ENCODE measurements at places on chromosomes 7 and 10.
A peak's percentile ranks its signal among the peaks of the same experiment; 100 is the strongest.

GRCh38 chr7:98287486-98287959, 6.0 kb downstream of the BRI3 start:
- no peak for DNase-seq

GRCh38 chr7:129875745-129876411, 76.9 kb downstream of the UBE2H start:
- DNase-seq: no peak

- DNase-seq: no peak
Observed at GRCh38 chr7:51152706-51153200, 163.9 kb downstream of the COBL start.

DNA sequence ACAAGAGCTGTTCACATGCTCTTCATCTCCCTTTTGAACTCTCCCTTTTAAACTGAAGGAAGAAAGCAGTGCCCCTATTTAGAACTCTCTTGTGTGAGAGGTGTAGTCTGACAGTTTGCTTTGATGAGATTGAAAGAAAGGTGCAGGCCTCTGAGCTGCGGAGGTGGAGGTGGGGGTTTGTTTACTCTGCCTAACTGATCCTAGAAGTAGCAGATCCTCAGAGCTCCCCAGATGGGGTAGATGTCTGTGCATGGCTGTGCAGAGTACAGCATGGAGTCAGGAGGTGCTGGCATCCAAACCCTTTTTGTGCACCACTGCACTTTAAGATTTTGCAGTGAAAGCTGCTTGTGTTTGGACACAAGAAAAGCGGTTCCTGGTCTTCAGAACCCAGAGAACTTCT, 58.3 kb downstream of the MINDY4 start:
- DNase-seq: no peak

DNA sequence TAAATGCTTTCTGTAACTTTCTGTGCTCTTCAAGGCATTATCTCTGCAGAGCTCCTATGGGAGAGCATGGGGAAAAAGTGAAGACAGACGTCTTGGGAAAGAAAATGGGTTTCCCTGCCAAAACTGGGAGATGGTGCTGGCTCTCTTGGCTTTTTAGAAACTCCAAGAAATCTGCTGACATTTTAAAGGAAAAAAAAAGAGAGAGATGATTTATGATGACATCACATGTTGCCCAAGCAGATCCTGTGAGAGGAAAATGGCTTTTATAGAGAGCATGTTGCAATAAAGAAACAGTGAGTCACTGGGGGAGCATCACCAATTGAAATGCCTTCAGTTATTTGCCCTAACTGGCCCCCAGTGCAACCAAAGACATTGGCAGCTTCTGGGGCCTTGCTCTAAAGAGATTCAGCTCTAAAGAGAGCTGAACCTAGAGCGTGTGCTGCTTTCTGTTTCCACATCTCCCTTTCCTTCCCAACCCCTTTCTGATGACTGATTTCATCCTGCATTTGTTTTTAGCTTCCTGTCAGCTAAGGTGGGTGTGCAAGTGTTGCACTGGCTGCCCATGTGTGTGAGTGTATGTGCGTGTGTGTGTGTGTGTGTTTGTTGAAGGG, 37.7 kb downstream of the LRMDA start:
- DNase-seq: no peak

- DNase-seq: no peak
Observed at GRCh38 chr10:49549640-49550346, 10.9 kb upstream of the ERCC6 start.

DNA sequence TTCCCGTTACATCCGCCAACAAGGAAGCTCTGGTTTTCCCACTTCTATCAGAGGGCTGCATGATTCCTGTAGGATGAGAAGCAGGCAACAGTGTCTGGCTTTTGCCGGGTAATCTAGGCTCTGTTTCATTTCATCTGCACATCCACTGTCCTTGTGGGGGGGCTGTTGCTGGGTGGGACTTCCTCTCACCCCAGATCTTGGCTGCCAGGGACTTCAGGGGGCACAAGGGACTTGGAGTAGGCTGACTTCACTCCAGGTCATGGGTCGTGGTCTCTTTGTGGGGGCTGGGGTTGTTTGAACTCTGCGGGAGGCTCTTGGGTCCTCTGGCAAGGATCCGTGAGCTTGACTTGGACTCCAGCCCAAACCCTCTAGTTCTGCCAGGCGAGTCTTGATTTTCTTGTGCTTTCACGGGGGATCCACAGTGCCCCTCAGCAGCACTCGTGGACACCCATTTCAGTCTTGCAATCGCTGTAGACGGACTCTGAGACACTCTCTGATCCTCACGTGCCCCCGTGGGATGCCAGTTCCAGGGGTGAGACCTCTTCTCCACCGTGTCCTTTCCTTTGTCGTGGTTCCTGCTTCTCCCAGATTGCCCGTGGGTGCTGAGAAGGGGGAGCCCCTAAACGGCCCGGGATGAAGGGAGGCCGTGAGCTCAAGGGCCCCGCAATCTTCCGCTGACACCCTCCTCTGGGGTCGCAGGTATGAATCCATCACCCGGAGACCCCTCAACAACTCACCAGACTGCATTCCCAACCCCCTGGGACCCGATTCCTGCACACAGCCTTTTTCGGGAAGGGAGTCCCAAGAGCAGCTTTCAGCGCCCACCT, 21.4 kb upstream of the ZNF273 start:
- peak; percentile 40 for DNase-seq

GRCh38 chr10:128286141-128286761, 160.0 kb upstream of the MKI67 start:
- no peak for DNase-seq

- no peak for DNase-seq
Observed at GRCh38 chr7:140045697-140046096, 17.1 kb downstream of the PARP12 start.

- no peak for DNase-seq
Observed at GRCh38 chr7:94303695-94304094, 91.0 kb upstream of the COL1A2 start.

GRCh38 chr7:26865094-26865388, 651 bp upstream of the SKAP2 start:
- DNase-seq: no peak

- DNase-seq: no peak
Observed at GRCh38 chr7:128936798-128937197, 929 bp upstream of the IRF5 start.

DNA sequence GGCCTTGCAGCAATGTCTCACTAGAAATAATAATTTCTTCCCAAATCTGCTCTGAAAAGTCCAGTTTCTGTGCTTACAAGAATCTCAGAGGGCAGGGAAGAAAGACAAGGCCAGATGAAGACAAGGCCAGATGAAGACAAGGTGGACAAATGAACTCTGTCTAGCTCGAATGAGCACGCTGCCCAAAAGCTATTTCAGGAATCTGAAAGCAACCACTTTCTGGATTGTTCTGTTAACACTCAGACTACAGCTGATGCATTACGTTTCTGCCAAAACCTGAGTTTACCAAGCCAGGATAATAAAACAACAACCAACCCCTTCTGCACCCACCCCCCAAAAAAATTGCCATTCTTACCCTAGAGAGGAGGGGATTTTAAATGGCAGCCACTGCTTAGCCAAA, 1073.6 kb downstream of the SORCS3 start:
- no peak for DNase-seq

GRCh38 chr7:117550625-117551024, 70.8 kb downstream of the CFTR start:
- DNase-seq: no peak

DNA sequence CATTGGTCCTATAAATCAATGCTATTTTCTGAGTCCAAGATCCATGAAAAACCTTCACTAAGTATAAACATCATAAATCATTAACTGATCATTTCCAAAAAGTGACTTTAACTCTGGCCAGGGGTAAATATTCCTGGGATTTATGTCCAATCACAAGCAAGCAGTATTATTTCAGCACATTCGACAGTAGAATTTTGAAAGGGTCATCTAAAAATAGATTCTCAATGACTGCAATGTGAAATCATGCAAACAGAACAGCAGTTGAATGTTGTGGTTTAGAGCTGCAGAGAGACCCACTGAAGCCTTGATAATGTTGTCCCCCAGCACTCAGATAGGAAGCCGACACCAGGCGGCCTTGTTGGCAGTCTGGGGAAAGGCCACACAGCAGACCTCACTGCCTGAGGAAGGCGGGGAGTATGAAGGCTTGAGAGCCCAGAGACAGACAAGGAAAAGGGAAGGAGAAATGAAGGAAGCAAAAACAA, 38.1 kb downstream of the FAM107B start:
- DNase-seq: no peak

DNA sequence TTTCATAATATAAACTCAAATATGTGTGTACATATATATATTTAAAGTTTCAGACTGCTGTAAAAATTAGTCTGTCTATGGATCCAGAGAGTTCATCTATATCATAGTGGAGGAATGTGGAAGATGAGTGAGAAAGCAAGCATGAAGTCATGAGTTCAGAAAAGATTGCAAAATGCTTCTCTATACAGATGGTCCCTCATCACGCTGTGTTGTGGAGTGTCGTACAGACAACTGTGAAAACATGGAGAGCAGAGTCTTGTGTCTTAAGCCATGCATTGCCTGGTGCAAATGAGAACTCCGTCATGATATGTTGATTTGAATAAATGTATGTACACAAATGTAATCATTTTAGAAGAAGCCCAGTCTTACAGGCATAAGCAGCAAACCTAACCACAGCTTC, 316.9 kb downstream of the CNTNAP2 start:
- no peak for DNase-seq

DNA sequence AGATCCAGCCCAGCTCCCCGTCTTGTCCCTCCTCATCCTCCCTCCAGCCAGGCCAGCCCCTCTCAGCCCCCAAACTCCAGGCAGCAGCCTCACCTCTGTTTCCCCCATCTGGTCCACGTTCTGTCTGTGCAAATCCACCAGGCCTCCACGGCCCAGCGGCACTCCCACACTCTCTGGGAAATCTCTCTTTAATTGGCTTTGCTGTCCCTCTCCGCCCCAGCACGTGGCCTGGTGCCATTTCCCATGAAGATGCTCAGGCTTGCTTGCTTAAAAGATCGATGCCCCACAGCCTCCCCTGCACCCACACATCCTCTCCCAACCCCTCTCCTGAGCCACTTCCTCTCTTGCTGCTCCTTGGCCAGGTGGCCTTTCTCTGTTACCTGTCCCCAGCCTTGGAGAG, 39.3 kb downstream of the PRF1 start:
- no peak for DNase-seq

DNA sequence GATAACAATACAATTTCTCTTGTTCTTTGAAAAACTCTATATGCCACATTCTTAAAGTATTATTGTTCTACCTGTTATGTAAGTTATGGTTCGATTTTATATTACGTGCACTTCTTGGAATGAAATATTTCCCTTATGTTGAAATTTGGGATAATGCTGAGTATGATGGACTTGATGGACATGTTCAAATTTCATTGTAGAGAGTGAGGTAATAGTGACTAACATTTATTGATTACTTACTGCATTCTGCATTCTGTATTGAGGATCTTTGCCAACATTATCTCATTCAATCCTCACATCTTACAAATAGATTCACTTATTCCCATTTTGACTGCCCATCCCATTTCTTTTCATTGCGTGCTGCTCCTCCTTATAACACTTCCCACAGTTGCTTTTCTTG, 119.7 kb upstream of the GLCCI1 start:
- no peak for DNase-seq

DNA sequence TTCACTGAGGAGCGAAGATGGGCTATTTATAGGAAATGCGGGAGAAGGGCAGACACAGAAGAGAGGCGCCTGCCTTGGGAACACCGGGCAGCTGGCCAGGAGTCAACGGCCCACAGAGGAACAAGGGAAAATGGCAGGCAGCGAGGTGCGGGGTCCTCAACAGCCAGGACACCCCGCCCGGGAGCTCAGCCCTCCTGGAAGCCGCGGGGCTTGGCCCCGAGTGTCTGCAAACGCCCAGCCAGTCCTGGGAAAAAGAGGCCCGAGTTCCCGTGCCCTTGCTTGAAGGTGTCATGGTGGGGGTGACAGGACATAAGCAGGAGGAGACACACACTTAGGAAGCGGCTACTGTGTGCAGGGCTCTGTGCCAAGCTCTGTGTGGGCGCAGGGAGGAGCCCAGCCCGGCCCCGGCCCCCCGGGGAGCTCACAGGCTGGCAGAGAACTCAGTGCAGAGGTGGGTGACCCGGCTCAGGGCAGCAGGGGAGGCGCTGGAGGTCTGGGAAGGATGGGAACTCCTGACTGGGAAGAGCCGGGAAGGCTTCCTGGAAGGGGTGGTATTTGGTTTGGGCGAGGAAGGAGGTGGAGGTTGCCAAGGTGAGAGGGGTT, 79.9 kb downstream of the ELFN1 start:
- DNase-seq: no peak

DNA sequence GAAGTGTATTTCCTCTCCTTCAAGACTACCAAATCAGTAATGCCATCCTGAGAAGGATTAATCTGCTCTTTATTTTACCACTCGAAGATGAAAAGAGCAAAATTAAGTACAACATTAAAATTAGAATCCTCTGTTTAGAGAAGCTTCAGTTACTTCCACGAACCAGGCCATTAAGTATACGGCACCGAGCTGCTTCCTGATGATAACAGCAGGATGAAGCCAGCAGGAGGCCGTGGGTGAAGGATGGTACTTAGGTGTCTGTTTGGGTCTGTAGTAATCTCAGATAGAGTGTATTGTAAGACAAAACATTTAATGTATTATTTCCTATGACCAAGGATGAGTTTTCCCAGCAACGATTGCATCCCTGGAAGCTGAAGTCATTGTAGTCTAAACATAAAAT, 362.8 kb downstream of the SFMBT2 start:
- no peak for DNase-seq

- no peak for DNase-seq
Observed at GRCh38 chr7:43443381-43443780, 139.5 kb upstream of the STK17A start.

- no peak for DNase-seq
Observed at GRCh38 chr10:12321641-12322040, 27.7 kb upstream of the CAMK1D start.

DNA sequence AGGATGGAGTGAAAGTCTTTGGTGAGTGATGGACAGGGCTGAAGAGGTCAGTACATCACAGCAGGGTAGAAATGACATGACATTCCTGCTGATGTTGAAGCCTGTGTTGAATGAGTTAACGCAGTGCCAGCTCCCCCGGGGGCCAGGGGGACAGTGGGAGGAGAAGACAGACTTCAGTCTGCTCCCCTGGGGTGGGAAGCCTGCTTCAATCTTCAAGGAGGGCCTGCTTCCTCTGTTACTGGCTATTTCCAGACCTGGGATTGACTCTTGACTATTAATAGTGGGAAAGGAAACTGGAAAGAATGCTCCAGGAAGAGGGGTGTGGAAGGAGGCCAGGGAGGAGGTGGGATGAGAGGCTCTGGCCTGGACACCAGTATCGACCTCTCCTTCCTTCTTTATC, 27.2 kb downstream of the PODXL start:
- no peak for DNase-seq

- DNase-seq: no peak
Observed at GRCh38 chr10:1735562-1735961, 1.8 kb downstream of the ADARB2 start.

- no peak for DNase-seq
Observed at GRCh38 chr10:27514243-27514642, 10.1 kb downstream of the RAB18 start.

All from stimulated activated effector memory CD8-positive, alpha-beta T cell treated with anti-CD3 and anti-CD28 coated beads, Interleukin-12 subunit alpha, Interleukin-12 subunit beta, amount 100 ng/mL, for 72 hours (primary cell).